ENCODE measurements at places on chromosomes 3 and 15.

- no peak for DNase-seq
These were observed 29.9 kb upstream of the CACNA2D2 start for GRCh38 chr3:50533316-50533715.

- no peak for DNase-seq
These were observed 7.6 kb downstream of the CORO2B start for GRCh38 chr15:68586274-68586961.

DNA sequence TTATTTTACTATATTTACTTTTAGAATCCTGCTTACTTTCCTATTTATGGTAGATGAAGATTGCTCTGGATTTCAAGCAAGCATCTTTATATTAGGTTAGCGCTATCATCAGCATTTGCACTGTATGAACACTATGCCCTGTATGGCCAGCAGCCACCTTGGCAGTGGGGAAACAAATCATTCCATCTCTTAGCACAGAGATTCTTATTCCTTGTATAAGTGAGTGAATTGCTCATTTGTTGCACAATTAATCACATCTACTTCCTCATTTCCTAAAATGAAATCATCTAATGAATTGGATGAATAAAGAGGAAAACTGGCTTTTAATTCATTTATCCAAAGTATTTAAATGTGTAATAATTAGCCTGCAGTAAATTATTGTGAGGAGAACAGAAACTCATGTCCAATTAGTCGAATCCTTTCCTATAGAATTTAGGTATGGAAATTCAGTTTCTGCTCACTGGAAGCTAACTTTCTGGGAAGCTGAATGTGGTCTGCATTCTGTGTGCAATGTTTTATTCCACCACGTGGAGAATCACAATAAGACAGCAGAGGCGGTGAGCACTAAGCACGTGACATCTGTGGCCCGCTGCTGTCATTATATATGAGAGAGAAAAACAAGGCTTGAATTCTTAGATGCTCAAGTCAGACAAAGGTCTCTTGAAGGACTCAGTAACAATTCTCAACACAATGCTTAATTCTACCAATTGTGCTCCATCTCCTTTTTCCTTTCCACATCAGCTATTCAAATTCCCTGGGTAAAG lies 93.4 kb downstream of the PEX5L start:
- no peak for DNase-seq

DNA sequence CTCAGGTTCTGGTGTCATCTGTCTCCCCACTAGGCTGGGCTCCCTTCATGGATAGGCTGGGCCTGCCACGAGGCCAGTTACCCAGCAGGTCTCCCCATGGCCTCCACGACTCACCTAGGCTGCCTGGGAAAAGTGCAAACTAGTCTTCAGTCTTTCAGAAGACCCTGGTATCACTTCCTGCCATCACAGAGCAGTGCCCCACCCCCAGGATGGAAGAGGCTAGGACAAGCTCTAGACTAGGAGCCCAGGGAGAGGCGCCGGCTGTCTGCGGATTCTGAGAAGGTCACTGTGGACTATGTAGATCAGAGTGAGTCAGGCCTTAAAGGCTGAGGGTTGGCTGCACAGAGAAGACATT lies 63.7 kb downstream of the CORO2B start:
- DNase-seq, result no peak

GRCh38 chr3:16697443-16698147 lies 92.4 kb upstream of the DAZL start:
- DNase-seq, result no peak

DNA sequence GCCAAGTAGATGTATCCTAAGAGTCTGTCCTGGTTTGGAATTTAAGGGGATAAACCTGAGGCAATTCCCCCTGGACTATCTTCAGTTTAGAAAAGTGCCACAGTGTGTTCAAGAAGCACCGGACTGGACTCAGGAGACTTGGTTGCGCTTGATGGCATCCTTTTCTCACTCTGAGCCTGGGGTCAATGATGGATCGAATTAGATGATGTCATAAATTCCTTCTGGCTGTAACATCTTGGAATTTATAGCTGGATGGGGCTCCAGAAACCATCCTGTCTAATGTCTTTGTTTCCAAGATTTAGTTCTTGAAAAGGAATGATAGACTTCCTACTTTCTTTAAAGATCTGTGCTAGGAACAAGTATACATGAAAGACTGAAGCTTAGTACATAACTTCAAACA lies 280.6 kb downstream of the LPP start:
- no peak for DNase-seq

DNA sequence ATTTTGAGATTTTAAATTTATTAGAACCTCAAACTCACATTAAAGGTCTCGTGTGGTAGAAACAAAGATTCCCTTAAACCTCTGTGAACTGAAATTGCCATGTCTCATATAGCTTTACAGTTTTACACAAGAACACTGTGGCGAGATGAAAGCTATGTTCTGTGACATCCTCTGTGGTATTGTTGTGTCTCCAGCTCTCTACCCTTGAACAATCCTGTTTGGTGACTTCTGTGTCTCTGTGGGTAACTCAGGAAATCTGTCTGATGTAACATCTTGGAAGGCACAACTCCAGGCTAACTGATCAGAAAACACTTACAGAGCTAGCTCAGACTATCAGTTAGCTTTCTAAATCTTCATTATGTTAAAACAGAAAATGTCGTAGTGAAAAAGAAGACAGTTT lies 318.8 kb upstream of the GBE1 start:
- no peak for DNase-seq

DNA sequence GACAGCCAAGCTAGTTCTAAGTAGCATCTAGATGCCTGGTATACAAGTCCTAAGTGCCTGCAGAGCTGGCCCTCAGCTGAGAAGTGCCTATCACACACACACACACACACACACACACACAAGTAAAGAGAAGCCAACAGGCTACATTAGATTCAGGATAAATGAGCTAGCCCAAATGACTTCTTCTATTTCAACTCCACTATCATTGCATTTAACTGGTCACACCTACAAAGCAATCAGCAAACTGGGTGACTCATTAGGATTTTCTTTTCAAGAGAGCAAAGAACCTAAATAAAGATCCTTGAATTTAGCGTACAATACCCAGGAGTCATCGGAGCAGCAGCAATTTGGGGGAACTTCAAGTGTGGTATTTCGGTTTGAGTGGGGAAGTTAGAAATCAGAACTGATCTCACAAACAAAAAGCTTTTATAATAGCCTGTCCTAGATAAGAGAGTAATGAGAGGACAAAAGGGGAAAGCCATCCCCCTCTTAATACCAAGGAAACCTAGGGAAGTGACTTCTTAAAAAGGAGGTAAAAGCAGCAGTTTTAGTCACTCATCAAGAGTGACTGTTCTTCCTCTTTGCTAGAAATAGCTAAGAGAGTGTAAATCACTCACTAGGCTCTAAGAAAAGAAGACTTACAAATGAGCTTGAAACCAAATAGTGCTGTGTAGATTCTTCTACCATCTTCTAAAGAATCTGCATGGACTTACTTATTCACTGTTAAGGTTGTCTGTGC lies 112.7 kb downstream of the TNIK start:
- DNase-seq, result no peak

DNA sequence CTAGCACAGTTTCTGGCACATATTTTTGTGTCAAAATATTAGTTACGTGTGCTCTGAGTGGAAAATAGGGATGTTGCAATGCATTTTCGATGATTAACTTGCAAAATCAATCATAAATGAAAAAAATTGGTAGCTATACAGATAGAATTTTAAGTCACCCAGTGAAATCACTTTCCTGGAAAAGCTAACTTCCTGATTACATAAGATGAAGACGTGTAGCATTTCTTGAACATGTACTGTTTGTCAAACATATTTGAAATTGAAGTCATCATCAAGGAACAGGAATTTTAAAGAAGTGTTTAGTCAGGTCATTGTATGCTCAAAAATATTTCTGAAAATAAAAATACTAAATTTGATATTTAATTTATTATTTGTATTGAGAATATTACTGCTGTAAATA lies 977.7 kb downstream of the PLOD2 start:
- no peak for DNase-seq

DNA sequence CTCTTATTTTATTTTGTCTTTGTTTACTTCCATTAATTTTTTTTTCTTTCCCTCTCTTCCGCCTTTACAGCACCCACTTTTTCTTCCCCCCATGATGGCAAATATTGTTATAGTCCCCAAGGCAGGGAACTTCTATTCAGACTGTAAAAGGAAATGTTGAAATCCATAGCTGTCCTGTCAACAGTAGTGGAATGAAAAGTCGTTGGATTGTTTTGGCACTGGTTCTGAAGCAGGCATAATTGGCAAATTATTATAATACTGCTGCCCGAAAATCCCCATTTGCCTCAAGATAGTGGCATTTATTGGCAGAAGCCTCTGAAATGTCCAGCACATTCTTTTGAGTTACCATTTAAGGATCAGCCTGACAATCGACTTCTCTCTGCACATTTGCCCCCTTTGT lies 150.6 kb downstream of the TPRG1 start:
- no peak for DNase-seq

DNA sequence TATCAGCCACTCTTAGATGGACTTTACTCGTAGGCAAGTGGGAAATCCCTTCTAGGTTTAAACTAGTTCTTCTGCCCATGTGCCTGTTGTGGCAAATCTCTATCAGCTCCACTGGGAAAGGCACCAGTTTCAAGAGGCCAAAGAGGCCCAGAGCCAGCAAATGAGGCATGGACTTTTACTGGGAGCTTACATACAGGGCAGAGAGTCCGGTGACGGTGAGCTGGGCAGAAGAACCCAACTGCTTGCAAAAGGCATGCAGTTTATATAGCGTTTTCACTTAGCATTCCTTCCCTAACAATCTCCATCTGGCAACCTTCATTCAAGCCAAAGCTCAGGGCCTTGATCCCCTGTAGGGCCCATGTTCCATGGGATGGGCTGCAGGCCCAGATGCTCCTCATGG lies 93.0 kb upstream of the C3orf80 start:
- no peak for DNase-seq

- DNase-seq, result no peak
These were observed 80.6 kb downstream of the MEIS2 start for GRCh38 chr15:37019479-37020433.

- no peak for DNase-seq
These were observed 181.3 kb upstream of the CTDSPL start for GRCh38 chr3:37680401-37680800.

DNA sequence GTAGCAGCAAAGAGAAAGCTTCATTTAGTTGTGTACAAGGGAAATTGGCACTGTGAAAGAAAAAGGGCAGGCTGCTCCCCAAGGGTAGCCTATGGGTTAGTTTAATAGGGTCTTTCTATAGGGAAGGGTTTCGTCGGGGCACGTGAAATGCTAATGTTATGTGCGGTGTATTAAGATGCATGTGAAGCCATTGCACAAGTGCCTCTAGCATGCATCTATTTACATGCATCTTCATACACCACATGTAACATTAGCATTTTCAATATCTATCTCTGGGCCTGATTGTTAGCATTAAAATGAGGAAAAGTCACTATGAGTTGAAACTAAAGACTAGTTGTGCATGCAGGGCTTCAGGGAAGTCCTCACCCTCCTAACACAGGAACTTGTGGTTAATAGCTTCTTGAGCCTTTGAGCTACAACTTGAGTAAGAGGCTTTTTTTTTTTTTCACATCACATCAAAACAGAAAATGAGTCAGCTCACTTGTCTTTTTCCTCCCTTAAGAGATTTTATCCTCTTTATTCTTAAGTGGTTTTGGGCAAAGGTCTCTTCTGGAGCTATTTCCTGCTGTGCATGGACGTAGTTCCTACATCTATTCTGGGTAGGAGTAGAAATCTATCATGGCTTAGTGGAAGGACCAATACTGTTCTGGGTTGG lies 613.4 kb downstream of the ZPLD1 start:
- no peak for DNase-seq

DNA sequence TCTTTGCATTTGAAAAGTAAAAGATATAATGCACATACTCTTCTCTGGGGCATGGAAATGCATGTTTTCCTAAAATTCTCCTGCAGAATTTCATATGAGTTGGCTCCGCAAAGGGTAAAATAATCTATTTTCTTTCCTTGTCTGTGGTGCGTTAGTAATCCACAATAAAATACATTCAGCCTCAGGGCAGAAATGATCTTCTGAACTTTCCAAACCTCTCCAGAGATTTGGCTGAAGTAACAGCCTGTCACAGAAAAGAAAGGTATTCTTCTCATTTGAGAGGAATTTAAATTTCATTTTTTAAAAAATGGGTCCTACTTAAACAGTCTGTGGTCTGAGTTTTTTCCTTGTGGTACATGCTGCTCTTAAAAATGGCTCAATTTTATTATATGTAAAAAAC lies 182.7 kb upstream of the DCBLD2 start:
- DNase-seq, result no peak

DNA sequence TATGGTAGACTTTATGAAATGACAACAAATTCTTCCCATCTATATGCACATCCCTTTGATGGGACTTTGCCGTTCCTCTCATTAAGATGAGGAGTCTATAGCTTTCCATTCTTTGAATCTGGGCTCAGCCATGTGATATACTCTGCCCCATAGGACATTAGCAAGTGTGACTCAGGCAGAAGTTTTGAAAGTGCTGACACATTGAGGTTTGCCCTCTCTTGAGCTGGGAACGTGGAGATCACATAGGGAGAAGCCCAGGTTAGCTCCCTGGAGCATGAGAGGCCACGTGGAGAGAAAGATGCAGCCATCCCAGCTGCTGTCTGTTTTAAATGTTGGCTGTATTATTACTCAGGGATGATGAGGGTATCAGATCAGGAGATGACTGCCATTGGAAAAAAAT lies 67.7 kb upstream of the OXTR start:
- DNase-seq, result no peak

DNA sequence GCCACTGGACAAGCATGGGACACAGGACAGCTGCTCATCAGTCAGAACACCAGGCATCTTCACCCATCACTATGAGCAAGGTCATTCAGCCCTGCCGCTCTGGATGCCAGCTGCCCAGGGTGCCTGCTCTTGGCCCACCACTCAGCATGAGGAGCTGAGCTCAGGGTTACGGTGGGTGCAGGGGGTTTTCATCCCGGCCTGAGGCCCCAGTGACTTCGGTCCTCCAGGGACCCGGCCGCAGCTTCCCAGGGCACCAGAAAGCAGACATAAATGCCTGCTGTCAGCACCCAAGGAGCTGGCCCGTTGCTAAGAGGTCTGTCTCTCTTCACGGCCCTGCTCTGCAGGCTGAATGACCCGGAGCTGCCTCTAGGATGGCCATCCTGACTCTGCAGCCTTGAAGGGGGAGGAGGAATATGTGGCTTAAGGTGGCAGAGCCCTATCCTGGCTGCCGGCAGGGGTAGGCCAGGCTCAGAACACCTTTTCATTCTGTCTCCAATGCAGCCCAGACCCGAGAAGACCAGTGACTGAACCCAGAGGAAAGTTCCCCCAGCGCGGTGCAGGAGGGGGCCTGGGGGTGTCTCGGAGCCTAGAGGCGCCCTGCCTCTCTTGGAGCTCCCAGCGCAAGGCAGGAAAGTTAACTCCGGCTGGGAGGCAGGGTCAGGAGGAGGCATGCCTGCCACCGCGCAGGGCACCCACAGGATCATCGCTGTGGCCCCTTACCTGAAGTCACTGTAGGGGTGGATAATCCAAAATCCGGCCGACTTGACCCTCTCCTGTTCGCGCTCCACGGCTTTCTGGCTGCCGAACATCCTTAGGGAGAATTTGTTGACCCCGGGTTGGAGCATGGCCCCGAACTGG lies 1.8 kb downstream of the HCN4 start:
- no peak for DNase-seq

All from activated naive CD4-positive, alpha-beta T cell treated with anti-CD3 and anti-CD28 coated beads, Interleukin-2, amount 50 U/mL, for 16 hours (primary cell).